ENCODE measurements at places on chromosomes 6 and 20. TPM values are rescaled to one million over a fixed set of nuclear protein-coding genes. Genes with fewer than 3 reads are reported as not detected.
A peak's percentile ranks its signal among the peaks of the same experiment; 100 is the strongest.

LY6G6C gene
- not detected for total RNA-seq

PDE7B gene
- 18.6 TPM for total RNA-seq

LEMD2 gene
- 19.1 TPM for total RNA-seq

EDN3 gene
- not detected for total RNA-seq

MICB gene
- total RNA-seq, result 1.3 TPM

SLC17A1 gene
- not detected for total RNA-seq

LBP gene
- not detected for total RNA-seq

BCAS1 gene
- not detected for total RNA-seq

DACT2 gene
- total RNA-seq, result 1.6 TPM

- peak; percentile 100 for DNase-seq
Observed at GRCh38 chr20:50415516-50416268, 94.5 kb upstream of the PTPN1 start.

DNA sequence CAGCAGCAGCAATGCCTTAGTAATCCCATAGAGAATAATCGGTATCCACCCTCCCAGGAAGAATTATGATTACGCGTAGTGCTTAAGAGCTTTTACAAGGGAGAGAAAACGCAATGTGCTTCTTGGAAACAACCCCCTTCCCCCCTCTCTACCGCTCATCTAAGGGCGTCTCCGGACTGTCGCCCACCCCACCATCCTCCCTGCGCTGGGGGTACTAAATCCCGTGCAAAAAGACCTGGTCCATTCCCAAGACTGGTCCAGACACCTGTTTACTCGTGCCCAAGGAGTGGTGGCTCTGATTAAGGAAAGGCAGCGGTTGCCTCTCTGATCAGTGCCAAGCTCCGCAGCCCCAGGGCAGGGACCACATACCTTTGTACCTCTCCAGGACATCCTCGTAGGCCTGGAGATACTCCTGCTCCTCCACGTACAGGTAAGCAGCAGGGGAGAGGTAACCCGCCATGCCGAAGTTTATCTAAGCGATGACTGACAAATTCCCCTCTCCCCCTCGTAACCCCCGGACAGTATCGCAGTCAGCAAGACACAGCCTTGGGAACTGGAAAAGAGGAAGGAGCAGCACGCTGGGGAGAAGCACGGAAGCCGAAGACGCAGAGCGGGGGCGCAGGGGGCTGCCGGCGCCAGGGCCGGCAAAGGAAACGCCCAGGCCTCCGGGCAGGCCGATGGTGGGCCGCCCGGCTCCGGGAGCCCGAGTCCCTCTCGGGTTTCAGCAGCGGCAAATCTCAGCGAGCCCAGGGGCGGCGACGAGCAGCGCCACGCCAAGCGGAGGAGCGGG lies 112.0 kb upstream of the BEND6 start:
- DNase-seq, result peak; percentile 58

- no peak for DNase-seq
Observed at GRCh38 chr6:44678252-44678935, 290.9 kb downstream of the CDC5L start.

GRCh38 chr6:147662646-147663045 lies 154.2 kb downstream of the SAMD5 start:
- no peak for DNase-seq

- DNase-seq, result no peak
Observed at GRCh38 chr6:143543435-143543834, 31.9 kb upstream of the FUCA2 start.

DNA sequence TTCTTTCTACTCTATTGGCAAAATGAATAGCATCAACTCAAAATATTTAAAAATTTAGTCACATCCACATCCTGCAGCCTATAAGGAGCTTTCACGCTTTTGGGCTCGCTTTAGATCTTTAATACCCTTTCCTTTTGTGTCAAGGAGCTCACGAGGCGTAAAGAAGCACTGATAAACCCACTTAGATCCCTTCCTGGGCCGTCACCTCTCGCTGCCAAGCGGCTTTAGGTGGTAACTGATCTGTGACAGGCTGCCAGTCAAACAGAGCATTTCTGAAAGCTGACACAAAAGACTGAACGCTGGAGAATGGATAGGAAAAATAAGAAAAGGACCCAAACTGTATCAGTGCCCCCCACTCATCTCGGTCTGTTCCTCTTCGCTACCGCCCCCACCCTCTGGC lies 385.7 kb upstream of the MMS22L start:
- DNase-seq, result peak; percentile 40

DNA sequence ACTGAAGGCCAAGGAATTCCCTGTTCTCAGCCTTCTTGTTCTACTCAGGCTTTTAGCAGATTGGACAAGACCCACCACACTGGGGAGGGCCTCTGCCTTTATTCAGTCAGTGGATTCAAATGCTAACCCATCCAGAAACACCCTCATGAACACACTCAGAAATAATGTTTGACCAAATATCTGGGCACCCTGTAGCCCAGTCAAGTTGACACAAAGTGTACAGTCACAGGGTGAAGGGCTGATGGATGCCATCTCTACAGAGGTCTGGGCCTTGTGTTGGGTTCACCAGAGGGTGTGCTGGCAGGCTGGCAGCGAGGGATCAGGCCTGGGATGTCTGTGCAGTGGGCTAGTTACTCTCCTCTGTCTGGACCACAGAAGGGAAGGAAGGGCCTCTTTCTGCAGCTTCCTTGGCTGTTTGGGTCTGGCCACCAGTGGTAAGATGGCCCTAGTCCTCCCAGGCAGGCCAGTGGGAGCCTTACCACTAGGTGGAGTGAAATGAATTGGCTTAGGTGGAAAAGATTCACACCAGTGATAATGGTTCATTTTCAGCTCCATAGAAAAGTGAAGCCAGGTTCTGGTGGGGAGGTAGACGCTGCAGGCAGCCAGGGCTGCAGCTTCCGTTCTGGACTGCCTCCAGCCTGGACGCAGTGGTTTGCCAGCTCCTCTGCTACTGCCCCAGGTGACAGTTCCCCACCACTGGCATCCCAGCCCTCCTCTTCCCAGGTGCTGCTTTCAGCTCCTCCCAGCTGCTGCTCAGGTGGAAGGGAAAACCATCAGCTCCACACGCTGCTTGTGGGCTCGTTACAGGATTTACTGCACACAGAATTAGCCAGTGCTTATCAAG lies 9.2 kb downstream of the TUBB2A start:
- no peak for DNase-seq

- DNase-seq, result no peak
Observed at GRCh38 chr6:157710604-157711003, 112.4 kb upstream of the SNX9 start.

GRCh38 chr6:53527249-53527765 lies 17.6 kb downstream of the GCLC start:
- no peak for DNase-seq

GRCh38 chr6:82840571-82840970 lies 225.1 kb downstream of the UBE3D start:
- DNase-seq, result no peak

Measured in Right ventricle myocardium superior (tissue), 1 donor.